WERI-Rb-1 (cell line): ENCODE measurements at places on chromosomes 7 and 10.

DNA sequence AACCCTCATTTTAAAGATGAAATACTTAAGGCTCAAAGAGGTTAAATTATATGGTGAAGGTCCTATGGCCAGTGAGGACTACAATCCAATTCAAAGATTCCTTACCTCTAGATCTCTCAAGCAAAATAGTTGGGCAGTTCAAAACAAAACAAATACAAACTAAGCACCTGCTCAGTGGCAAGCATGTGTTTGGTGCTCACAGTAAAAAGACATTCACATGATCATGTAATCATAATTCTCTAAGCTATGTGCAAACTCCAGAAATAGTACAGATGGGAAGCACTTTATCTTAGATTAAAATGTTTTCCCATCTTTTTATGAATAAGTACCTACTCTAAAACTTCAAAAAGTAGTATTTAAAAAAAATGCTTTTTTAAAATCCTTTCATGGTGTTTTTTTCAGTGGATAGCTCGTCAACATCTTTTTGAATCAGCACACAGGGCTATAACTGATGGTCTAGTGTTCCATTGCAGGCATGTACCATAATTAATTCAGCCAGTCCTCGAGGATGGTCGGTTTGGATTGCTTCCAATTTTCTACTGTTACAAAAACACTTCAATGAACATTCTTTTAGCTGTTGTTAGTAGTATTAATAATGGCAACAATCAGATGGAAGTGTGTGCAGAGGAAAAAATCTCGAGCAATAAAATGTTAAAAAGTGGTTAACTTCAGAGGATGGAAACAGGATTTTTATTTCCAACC is 58.4 kb downstream of the CHCHD3 start:
- no peak for DNase-seq

- no peak for DNase-seq
Measured at GRCh38 chr10:127648885-127649284, 88.1 kb upstream of the FOXI2 start.

GRCh38 chr10:34078017-34078744 is 736.9 kb downstream of the PARD3 start:
- DNase-seq = no peak

- no peak for DNase-seq
Measured at GRCh38 chr7:1716263-1717094, 46.4 kb downstream of the ELFN1 start.

DNA sequence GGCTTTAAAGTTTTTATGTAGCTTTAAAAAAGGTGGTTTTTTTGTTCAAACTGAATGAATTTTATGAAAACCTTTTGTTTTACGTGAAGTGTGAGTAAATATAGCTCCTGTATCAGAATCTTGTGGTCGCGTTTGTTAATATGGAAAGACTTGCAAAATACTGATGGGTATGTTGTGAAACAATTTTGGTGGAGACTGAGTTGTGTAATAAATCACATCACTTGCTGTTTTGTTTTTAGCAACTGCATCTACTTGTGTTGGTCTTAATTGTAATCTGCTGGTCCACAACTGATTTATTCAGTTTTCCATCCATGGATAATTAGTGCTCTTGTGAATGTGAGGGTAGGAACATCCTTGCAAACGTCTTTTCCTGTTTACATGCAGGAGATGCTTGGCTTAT is 10.5 kb downstream of the PLXDC2 start:
- no peak for DNase-seq

- DNase-seq = no peak
Measured at GRCh38 chr10:128865436-128866195, 601.4 kb upstream of the MGMT start.

DNA sequence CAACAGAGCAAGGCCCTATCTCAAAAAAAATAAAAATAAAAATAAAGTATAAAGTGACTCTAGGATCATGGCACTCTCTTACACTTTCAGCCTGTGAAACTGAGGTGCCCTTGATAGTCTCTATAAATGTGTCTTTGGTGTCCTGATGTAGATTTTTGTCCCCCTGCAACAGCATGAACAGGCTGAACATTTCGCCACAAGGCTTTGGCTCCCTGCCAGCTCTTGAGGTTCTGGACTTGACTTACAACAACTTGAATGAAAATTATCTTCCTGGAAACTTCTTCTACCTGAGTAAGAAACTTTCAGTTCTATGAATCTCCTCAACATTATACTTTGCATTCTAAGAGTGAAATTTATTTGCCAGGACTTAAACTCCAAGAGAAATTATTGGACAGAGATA is 48.1 kb upstream of the BMS1 start:
- no peak for DNase-seq

DNA sequence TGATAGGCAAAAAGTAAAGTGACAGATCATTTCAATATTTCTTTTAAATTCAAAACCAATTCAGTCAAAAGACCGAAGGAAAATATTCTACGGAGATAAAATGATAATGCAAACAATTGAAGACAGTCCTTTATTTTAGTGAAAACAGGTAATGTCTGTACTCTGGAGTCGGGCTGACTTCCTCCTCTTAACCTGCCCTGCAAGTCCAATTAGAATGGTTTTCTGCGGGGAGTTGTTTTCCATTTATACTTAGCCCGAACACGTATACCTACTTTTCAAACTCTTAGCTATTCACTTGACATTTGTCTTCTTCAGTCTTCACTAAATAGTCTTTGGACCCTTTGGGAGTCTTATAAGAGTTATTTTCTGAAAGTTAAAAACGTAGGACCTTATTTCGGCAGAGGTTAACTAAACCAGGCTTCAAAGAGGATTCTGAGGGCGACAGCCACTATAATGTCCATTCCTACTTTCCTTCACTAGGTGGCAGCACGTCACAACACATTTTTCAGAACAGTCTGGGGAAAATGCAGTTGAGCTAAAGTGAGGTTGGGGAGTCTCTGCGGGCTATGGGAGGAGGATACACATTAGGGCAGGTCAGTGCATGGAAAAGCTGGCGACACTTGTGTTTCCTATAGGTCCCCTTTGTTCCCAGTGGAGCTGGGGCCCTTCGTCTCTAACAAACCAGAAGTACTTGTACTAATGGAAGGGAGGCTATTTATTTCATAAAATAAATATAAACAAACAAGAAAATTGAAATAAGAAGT is 472.0 kb downstream of the KCNMA1 start:
- peak; percentile 64 for DNase-seq

DNA sequence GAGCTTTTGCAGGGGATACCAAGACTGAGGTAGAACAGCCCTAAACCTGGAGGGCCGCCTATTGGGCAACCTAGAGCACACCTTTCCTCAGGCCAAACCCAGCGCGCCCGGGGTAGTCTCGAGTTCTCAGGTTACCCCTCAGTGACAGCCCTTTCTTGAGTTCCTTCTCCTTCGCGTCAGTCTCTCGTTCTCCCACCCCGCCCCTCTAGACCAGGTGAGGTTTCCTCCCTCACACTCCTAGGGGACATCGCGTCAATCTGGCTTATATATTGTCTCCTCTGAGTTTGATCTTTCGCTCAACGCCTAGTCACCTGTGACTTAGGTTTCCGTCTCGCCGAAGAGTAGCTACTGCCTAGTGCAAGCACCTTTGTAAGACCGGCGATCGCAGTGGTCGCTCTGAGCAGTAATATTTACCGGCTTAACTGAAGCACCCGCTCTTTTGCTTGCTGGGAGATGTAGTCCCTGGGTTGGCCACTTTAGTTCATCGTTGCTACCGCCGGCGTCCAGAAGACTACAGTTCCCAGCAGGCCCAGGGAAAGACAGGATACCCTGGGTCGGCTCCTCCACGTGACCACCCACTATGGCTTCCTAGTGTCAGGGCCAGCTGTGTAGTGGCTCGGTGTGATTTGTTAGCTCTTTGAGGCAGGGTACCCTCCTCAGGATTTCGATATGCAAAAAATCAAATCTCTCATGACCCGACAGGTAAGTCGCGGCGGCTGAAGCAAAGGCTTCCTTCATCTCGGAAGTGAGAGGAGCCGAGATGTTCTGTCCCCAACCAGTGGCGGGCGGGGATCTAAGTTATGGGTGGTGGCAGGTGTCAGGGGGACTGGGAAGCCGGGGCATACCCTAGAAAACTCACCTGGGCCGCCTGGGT is at the start of gene VPS50:
Gene VPS50, plus strand, starts transcription at position 568 of the 874 bp plus-strand sequence. Its CDS starts 102 bp downstream, at position 670.
- peak; percentile 95 for DNase-seq

GRCh38 chr10:89644691-89644966 is 413 bp downstream of the PANK1 start:
- DNase-seq = no peak

- DNase-seq = peak; percentile 32
Measured at GRCh38 chr7:100127866-100128636, 1.3 kb downstream of the MBLAC1 start.

DNA sequence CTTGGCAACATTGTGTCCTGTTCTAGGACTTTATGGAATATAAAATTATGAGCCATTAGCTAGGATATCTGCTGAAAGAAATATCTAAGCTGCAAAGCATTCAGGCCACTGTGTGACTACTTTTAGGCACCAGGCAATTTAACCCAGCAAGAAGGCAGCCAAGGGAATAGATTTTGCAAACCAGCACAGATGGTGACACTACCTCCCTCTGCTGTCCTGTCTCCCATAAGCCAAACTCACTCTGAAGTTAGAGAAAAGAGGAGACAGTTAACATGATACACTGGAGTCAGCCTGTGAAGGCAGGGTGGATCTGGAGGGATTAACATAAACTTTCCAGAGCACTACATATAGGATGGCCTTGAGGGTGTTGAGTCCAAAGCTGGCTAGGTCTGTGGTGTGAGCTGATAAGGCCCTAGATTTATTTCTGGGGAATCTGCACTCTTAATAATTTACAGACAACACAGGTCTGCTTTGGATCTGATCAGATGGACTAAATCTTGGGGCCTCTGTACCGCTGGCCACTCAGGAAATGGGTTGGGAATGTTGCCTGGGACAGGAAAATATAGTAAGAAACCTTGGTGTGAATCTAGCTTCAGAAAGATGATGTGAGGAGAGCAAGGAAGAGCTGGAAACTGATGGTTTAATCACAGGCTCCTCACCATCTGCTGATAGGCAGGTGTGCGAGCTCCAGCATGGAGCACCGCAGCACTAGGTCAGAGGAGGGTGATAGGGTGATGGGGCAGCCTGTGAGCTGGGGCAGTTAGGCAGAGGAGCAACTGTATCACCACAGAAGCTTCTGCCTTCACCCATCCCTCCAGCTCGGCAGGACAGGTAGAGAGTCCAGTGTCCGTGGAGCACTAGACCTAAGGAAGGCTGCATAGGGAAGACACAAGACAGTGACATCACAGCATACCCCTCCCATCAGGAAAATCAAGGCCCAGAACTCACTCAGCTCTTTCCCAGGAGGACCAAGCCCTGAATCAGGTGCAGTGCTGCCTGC is 229.9 kb upstream of the PRSS1 start:
- peak; percentile 56 for DNase-seq

DNA sequence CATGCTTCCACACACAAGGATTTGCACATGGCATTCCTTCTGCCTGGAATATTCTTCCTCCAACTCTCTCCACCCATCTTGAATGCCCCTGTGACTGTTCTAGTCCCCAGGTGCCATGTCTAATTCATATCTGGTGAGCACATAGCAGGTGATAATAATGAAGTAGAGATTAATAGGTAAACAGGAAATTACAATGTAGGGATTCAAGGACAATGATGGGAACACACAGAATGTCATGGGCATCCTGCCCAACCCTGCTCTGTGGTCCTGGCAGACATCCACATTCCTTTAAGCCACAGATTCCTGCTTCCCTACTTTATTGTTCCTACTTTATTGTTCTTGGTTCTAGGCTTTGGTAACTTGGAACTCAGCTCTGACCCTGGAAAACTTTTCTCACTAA is 115.8 kb downstream of the THSD7A start:
- no peak for DNase-seq

- DNase-seq = no peak
Measured at GRCh38 chr7:30352169-30352568, 67.8 kb downstream of the ZNRF2 start.

GRCh38 chr10:61702584-61702983 is 39.9 kb downstream of the CABCOCO1 start:
- DNase-seq = no peak

GRCh38 chr10:32323051-32323450 is 23.9 kb downstream of the EPC1 start:
- no peak for DNase-seq

DNA sequence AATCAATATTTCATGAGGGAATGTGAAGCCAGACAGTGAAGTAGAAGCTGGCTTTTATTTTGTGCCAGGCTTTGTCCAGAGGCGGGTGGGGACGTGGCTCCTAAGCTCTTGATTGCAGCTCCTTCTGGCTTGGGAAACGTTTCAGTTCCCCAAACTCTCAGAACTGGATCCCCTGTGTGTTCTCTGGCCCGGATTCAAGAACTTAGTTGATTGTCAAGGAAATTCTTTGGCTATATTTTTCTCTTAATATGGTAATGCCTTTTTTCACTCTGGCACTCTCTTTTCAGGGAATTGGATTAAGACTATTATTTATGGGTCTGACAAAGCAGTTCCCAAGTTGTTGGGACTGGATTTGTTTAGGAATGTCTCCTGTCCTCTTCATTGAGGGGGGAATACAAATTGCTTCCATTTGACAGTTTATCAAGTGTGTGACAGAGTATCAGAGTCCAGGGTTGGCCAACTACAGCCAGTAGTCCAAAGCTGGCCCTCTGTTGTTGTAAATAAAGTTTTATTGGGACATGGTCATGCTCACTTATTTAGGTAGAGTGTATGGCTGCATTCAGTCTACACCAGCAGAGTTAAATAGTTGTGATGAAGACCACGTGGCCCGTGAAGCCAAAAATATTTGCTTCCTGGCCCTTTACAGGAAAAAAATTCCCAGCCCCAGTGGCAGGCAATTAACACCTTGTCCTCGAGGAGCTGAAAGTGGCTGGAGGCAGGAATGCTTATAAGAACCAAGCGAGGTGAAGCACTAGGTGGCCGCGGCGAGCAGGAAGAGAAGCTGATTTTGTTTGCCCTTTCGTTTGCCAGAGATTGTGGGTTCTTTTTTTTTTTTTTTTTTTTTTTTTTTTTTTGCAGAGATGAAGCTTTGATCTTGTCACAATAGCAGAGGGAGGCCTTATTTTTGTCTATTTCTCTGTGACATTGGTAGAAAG is 34.3 kb downstream of the HTRA1 start:
- DNase-seq = no peak

DNA sequence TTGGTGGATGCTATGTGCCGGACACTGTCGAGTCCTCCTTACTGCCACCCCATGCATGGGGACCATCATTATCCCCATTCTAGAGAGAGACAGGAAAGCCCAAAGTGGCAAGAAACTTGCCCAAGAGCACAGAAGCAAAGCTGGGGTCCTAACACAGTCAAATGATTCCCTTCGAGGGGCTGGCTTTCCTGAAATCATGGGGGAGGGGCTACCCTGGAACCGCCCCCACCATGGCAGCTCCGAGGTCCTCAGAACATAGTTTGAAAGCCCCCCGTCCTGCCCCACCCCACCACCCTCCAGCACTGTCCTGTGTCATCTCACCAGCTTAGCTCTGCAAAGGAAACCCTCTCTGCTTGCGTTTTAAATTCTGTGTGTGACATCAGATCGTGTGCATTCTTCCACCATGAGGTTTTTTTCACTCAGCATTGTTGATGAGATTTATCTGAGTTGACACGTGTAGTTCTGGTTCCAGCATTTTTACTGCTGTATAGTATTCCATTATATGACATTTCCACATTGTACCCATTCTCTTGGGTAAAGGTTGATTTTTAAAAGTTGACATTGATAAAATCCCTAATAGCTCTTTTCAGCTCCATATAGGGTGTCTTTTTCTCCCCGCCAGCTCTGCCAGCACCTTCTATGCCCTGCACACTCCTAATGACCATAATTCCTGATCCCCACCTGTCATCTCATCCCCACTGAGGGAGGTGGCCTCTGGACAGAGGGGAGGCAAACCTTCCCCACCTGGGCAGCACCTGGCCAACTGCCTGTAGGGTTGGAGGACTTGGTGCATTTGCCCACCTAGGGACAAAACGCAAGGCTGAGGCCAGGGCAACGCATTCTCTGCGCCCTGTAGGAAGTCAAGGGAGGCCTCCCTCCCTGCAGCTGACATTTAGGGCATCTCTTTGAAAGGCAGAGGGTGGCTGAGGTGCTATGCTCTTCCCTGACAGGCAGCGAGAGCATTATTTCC is 100.2 kb upstream of the GPR26 start:
- no peak for DNase-seq
